Chondrocyte (in vitro differentiated cells): ENCODE measurements at places on chromosomes 4 and X. TPM values are rescaled to one million over a fixed set of nuclear protein-coding genes. Genes with fewer than 3 reads are reported as not detected.

The CT55 gene
- total RNA-seq = not detected in 3 replicates

The HHIP gene
- 28.5 to 38.3 TPM (median 32.4 TPM) in 3 replicates for total RNA-seq

The NMU gene
- total RNA-seq = 0.80 to 1.5 TPM in 2 of 3 replicates, not detected in the other

The FREM3 gene
- not detected in 3 replicates for total RNA-seq

The USP51 gene
- total RNA-seq = 1.0 to 2.0 TPM (median 1.1 TPM) in 3 replicates

The MAGEA6 gene
- total RNA-seq = not detected in 3 replicates

The SYNPO2 gene
- 12.3 to 21.5 TPM (median 20.7 TPM) in 3 replicates for total RNA-seq

The S100P gene
- 0.95 to 1.1 TPM in 2 of 3 replicates, not detected in the other for total RNA-seq

The RTL5 gene
- total RNA-seq = 8.5 to 14.4 TPM (median 14.1 TPM) in 3 replicates

The CPZ gene
- total RNA-seq = 8.9 to 22.2 TPM (median 9.5 TPM) in 3 replicates

The GATA1 gene
- not detected in 3 replicates for total RNA-seq

The IL2 gene
- total RNA-seq = not detected in 3 replicates

The APLN gene
- total RNA-seq = 0.19 to 1.3 TPM (median 1.1 TPM) in 3 replicates

The DUSP21 gene
- total RNA-seq = not detected in 3 replicates

The UGT2B10 gene
- total RNA-seq = not detected in 3 replicates

The MEPE gene
- total RNA-seq = not detected in 3 replicates

The TMEM35A gene
- total RNA-seq = 0.62 to 0.92 TPM (median 0.85 TPM) in 3 replicates

The NAP1L3 gene
- 33.2 to 52.2 TPM (median 35.4 TPM) in 3 replicates for total RNA-seq

The HTR2C gene
- total RNA-seq = not detected in 3 replicates

The CENPVL2 gene
- total RNA-seq = not detected in 3 replicates

The NALF2 gene
- total RNA-seq = not detected in 3 replicates

The IL21 gene
- not detected in 3 replicates for total RNA-seq

The JCHAIN gene
- not detected in 3 replicates for total RNA-seq

The GPC4 gene
- total RNA-seq = 64.6 to 94.8 TPM (median 67.6 TPM) in 3 replicates

The KLF8 gene
- 1.2 to 1.4 TPM (median 1.4 TPM) in 3 replicates for total RNA-seq

The GNRHR gene
- not detected in 3 replicates for total RNA-seq

The HPGDS gene
- total RNA-seq = not detected in 3 replicates

The TMPRSS11B gene
- not detected in 3 replicates for total RNA-seq

The SYTL5 gene
- 0.26 to 0.92 TPM (median 0.27 TPM) in 3 replicates for total RNA-seq

The ZNF711 gene
- total RNA-seq = 6.7 to 7.2 TPM (median 6.7 TPM) in 3 replicates

The PAGE1 gene
- not detected in 3 replicates for total RNA-seq

The EXOC1L gene
- total RNA-seq = not detected in 3 replicates

The MAGEA10 gene
- not detected in 3 replicates for total RNA-seq

The F11 gene
- total RNA-seq = not detected in 3 replicates

The SSX1 gene
- total RNA-seq = not detected in 3 replicates

The MAGEA1 gene
- not detected in 3 replicates for total RNA-seq

The ZMAT1 gene
- 3.4 to 4.7 TPM (median 4.0 TPM) in 3 replicates for total RNA-seq
